ENCODE measurements at places on chromosomes 2 and 18.

- no peak for DNase-seq
Measured at GRCh38 chr18:41034413-41034812, 920.6 kb upstream of the PIK3C3 start.

DNA sequence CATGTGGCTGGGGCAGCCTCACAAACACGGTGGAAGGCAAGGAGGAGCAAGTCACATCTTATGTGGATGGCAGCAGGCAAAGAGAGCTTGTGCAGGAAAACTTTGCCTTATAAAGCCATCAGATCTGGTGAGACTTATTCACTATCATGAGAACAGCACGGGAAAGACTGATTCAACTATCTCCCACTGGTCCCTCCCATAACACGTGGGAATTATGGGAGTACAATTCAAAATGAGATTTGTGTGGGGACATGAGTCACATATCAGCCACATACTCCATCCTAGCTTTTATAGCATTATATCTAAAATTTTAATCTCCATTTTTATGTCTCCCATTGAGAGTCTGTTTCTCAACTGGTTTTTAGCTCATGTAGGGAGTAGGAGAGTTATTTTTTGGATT is 45.7 kb downstream of the ICOS start:
- no peak for DNase-seq

DNA sequence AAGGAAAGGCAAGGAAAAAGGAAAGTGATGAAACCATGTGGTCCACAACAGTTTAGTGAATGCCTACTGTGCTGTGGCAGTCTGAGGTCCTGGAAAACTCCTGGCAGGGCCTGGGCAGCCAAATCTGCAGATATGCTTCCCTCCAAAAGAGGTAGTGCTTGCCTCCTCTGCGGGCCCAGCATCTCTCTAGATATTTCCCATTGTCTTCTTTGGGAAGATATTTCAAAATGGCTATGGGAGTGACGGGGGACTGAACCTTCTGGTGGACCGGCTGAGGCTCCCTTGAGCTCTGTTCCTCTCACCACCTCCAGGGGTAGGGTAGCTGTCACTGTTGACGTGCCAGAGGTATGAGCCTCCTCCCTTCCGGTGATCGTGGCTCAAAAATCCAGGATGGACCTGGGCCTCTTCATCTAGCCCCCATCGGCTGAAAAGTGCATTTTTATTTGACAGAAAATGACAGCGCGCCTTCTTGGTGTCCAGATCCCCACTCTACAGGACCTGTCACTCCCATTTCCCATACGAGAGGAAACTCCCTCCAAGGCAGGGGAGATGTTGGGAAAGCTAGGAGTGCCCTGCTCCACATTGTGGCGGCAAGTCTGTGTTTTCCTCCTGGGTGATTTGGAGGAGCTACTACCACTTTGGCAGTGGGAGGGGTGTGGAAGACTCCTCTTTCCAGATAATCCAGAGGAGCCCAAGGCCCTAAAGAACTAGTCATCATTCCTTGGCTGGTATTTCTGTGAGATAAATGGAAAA is 9.4 kb upstream of the PAX3 start:
- no peak for DNase-seq

GRCh38 chr2:62529758-62530157 is 23.8 kb upstream of the TMEM17 start:
- no peak for DNase-seq

DNA sequence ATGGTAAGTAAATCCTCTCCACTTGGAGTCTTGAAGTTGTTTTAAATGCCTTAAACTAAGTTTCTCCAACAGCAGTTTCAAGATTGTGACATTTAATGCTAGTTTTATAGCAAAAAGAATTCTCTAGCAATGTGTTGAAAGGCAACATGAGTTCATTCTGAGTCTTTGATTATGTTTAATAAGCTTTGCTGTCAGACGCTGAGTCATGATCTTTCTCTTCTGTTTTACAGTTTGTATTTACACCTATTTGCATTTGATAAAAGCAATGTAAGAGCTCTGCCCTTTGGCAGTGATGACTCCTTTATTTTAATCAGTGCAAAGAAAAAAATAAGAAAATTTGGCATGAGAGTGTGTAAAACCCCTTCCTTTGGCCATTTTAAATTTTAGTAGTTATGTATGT is 497.7 kb downstream of the STK39 start:
- no peak for DNase-seq

GRCh38 chr2:107197594-107198294 is 311.8 kb upstream of the ST6GAL2 start:
- no peak for DNase-seq

GRCh38 chr2:23609254-23609653 is 224.3 kb downstream of the KLHL29 start:
- no peak for DNase-seq

DNA sequence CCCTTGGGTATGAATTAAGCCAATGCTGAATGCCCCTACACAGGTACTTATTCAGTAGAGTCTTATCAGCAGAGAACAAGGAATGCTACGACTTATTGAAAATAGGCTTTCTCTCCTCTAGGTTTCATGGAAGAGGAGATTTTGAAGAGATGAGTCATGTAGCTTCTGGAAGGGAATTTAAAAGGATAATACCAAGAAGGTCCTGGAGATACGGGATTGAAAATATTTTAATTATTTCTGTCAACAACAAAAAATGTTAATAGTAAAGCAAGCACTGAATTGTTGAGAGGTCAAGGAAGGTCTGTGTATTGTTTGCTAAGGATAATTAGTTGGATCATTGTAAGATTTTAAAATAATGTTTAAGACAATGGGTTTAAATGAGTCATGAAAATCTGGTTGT is 293.0 kb upstream of the SPHKAP start:
- DNase-seq: peak; percentile 26
